ENCODE measurements at places on chromosomes 5 and 9.

DNA sequence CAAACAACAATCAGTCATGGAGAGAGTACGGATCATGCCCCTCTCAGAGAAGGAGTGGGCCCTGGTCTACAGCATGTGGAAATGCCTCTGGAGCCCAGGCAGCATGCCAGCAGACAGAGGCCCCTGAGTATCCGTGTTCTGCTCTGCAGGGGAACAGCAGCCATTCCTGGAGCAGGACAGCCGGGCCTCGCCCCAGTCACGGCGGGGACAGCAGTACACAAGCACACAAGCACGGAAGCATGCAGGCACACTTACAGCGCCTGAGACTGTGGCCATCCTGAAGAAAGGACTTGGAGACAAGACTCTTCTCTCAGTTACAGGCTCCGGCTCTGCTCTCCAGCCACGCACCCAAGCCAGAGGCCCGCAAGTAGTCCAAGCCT, 102.6 kb upstream of the ALDH1B1 start:
- DNase-seq, result no peak
- no peak overlapping the region for H3K4me3 ChIP-seq
- no peak overlapping the region for H3K27ac ChIP-seq
- H3K27me3 ChIP-seq, result no peaks in the 10 kb centered on the region

GRCh38 chr9:120402741-120403542, 177.0 kb downstream of the CDK5RAP2 start:
- H3K27me3 ChIP-seq, result no peaks in the 10 kb centered on the region
- no peak overlapping the region for H3K4me3 ChIP-seq
- peaks cover 87% of the 10 kb centered on the region for H3K36me3 ChIP-seq
- no peaks in the 10 kb centered on the region for H3K4me1 ChIP-seq

DNA sequence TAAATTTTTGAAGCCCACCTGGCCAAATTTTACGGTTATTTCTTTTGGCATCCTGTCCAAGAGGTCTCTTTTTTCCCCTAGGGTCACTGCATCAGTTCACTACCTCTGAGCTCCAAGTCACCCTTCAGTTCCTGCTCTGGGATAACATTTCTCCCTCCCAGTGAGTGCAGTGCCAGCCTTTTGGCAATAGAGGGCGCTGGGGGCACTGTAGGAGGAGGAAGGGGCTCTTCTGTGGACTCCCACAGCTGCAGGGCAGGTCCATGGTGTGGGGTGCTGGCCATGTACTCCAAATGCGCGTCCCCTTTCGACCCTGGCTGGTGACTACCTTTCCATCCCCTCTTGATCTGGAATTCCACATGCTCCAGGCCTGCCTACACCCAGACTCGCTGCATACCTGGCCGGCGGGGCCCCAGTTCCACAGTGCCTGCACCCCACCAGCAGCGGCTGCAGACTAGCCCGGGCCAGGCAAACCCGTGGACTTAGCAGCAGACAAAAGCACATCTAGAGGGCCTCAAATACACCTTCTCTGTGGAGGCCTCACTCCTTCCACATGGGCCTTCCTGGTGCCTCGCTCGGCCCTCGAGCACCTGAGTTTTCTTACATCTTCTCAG, 20.3 kb upstream of the NINJ1 start:
- no peaks in the 10 kb centered on the region for H3K27me3 ChIP-seq
- H3K4me3 ChIP-seq, result no peak overlapping the region

DNA sequence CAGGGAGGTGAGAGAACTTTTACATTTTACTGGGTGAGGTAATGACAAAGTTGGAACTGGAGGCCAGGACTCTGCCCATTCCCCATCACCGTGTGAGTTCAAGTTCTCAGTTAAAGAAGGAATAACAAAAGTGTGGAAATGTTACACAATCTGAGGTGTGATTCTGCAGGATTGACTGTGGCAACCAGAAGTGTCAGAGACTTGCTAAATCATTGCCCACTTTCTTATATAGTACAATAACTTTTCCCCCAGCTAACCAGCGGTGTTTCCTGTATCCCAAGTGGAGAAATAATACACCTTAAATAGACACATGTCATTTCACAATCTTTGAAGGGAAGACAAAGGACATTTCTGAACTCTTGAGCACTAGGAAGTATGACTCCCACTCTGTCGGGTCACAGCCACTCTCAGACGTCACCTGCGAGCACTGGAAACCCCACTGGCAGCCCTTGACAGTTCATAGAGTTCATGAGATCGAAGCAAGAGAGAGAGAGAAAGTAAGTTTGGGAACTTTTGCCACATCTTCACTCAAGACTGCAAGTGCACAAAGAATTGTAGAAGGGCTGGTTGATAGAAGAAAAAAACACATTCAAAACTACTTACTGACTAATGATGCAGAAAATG, 28.4 kb downstream of the PAX5 start:
- H3K27me3 ChIP-seq, result peaks cover 33% of the 10 kb centered on the region
- DNase-seq, result no peak
- H3K27ac ChIP-seq, result no peak overlapping the region
- no peaks in the 10 kb centered on the region for H3K36me3 ChIP-seq
- no peak overlapping the region for H3K4me3 ChIP-seq
- peaks cover 4% of the 10 kb centered on the region for H3K4me1 ChIP-seq

DNA sequence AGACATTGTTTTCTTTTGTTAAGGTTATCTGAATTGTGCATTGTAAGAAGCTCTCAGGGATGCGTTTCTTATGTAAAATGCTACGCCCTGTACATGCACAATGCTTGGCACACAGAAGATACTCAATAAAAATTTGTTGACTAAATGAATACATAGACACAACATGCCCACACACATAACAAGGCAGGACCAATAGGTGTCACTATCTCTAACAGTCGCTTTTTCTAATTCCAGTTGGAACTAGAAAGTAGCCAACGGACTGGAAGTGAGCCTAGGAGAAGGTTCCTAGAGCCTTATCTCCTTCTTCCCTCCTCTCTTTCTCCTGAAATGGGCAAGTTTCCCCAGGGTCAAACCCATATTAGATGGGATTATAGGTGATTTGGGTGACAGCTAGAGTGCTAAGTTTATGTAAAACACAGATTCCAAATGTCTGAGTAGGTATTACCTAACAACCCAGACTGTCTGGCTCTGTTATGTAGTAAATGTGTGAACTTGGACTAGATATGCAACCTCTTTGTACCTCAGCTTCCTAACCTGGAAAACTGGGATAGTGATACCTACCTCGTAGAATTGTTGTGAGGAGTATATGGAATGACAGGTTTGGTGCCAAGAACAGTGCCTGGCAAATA, 603.0 kb downstream of the RAB3C start:
- H3K27ac ChIP-seq, result no peak overlapping the region
- DNase-seq, result no peak
- H3K4me3 ChIP-seq, result no peak overlapping the region
- no peaks in the 10 kb centered on the region for H3K36me3 ChIP-seq

- H3K27me3 ChIP-seq, result no peaks in the 10 kb centered on the region
- H3K4me1 ChIP-seq, result no peaks in the 10 kb centered on the region
- no peak overlapping the region for H3K27ac ChIP-seq
- H3K36me3 ChIP-seq, result no peaks in the 10 kb centered on the region
Measured at GRCh38 chr9:70136632-70137031, 93.0 kb downstream of the MAMDC2 start.

DNA sequence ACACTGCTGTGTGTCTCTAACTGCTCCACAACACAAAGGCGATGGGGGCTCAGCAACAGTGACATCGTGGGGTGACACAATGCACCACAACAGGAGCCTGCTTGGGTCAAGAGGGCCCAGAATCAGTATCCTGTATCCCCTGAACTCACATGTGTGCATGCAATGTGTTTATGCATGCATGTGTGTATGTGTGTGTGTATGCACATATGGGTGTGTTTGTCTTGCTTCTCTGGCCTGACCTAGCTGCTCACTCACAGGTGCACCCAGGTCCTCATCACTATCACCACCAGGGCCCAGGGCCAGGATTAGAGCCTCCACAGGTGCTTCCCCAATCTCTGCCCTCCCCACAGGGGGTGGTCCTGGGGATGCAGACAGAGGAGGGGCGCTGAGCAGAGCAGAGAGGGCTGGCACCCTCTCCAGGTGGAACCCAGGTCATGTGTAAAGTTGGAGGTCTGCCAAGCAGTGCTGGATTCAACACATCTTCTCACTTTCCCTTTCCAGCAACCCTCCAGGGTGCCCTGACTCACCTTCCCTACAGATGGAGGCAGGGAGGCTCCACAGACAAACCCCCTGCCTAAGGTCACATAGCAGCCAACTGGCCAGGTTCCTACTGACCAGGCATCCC, 18.1 kb upstream of the ZNF484 start:
- no peaks in the 10 kb centered on the region for H3K27me3 ChIP-seq
- DNase-seq, result no peak
- H3K4me3 ChIP-seq, result no peak overlapping the region
- no peaks in the 10 kb centered on the region for H3K4me1 ChIP-seq
- H3K36me3 ChIP-seq, result no peaks in the 10 kb centered on the region
- no peak overlapping the region for H3K27ac ChIP-seq

DNA sequence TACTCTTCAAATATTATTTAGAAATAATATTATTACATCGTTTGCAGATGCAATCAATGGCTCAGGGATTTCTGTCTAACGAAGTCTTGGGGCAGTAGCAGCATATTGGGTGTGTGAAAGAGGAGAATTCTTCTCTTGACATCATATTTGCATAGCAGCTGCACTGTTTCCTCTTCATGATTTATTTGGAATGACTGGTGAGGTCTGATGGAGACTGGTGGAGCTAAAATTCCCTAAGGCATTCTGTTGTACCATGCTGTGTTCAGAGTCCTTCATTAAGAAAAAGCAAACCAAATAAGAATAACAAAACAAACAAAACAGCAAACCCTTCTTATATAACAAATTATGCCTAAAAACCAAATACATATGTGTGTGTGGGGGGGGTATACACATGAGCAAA, 177.6 kb downstream of the DIRAS2 start:
- no peak for DNase-seq
- H3K27ac ChIP-seq, result no peak overlapping the region
- H3K4me3 ChIP-seq, result no peak overlapping the region
- H3K36me3 ChIP-seq, result no peaks in the 10 kb centered on the region
- H3K27me3 ChIP-seq, result peaks cover 2% of the 10 kb centered on the region
- no peaks in the 10 kb centered on the region for H3K4me1 ChIP-seq

DNA sequence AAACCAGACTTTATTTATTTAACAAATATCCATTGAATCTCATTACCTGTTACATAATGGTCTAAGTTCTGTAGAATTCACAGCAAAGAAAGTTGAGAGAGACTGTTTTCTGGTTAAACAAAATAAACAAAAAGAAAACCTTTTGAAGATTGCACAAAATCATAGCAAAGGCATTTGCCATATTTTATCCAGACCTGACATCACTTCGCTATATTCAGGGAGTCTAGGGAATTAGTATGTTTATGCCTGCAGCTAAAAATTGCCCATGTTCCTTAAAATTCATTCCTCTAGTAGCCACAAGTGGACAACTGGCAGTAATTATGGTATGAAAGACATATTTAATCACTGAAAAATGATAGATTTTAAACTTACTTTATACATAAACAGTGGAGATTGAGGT, 577.0 kb upstream of the DAB2 start:
- no peak for DNase-seq
- H3K36me3 ChIP-seq, result no peaks in the 10 kb centered on the region
- H3K27ac ChIP-seq, result no peak overlapping the region
- no peak overlapping the region for H3K4me3 ChIP-seq

GRCh38 chr9:73347720-73348119, 196.1 kb downstream of the ANXA1 start:
- H3K27me3 ChIP-seq, result no peaks in the 10 kb centered on the region
- H3K4me3 ChIP-seq, result no peak overlapping the region
- no peaks in the 10 kb centered on the region for H3K4me1 ChIP-seq
- no peaks in the 10 kb centered on the region for H3K36me3 ChIP-seq

DNA sequence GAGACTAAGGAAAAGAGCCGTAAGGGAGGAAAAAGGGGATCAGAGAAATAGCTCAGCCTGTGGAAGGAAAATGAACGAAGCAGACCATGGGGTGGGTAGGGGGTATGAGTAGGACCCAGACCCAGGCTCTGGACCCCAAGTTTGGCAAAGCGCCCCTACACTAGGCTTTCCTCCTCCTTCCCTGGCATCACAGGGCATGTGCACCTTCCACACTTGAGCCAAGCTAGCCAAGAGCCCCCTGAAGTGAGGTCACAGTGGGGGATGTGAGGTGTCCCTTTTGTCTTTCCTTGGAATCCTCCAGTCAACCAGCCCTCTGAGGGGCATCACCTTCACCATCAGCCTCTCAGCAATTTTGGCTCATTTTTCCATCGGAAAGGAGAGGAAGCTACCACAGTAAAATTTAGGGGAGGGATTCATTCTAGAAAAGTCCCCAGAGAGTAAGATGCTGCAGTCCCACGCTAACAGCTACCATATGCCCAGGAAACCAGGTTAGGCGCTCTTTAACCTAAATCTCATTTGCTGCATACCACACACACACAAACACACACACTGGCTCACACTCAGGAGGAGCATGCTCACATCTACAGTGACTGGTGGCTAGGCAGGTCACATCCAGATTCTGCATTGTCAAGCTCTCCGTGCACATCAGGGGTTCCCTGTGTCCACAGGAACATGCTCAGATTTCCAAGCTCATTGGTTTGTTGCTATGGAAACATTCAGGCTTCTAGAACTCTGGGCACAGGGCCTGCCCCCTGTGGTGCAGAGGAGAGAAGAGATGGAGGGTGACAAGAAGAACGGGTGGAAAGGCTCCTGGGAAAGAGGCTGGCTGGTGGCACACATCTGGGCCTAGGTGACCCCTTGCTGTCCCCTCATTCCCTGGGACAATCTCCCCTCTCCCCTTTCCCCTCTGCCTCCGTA, 9.9 kb downstream of the REEP2 start:
- no peak overlapping the region for H3K27ac ChIP-seq
- H3K4me1 ChIP-seq, result peaks cover 8% of the 10 kb centered on the region
- H3K27me3 ChIP-seq, result no peaks in the 10 kb centered on the region
- no peak overlapping the region for H3K4me3 ChIP-seq
- H3K36me3 ChIP-seq, result no peaks in the 10 kb centered on the region

DNA sequence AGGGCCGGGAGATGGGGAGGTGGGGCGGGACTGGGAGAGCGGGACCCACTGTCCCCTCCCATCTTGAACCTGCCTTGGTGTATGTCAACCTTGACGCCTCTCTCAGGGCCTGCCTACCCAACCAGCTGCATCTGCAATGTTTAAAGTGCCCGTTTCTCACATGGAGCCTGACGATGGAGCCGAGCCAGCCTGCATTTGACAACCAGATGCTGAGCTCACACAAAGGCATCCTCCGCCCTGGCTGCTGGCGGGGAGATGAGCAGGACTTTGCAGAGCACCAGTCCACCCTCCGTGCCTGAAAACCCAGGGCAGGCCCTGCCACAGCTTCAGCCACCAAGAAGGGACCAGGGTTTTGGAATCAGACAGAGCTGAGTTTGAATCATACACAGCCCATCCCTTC, 141.1 kb upstream of the SMIM23 start:
- no peaks in the 10 kb centered on the region for H3K36me3 ChIP-seq
- no peaks in the 10 kb centered on the region for H3K27me3 ChIP-seq
- H3K27ac ChIP-seq, result no peak overlapping the region
- no peak overlapping the region for H3K4me3 ChIP-seq
- DNase-seq, result no peak
